ENCODE measurements at places on chromosomes 5 and 9.

DNA sequence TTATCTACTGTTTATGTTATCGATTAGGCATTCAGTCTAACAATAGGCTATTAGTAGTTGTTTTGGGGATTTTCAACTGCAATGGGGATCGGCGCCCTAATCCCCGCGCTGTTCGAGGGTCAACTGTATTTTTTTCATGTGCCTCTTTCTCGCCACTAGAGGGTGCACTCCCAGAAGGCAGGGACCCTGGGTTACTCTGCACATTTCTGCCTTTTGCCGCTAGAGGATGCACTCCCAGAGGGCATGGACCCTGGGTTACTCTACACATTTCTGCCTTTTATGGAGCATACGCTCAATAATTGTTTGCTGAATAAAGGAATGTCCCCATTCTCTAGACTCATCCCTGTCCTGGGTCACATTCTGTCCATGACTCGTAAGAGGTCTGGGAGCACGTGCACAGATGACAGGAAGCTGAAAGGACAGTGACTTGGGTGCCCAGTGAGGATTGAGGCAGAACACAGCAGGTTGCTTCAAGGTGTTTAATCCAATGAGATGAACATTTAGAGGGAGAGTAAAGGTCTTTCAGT lies 27.9 kb upstream of the RECK start:
- DNase-seq: peak; percentile 13

DNA sequence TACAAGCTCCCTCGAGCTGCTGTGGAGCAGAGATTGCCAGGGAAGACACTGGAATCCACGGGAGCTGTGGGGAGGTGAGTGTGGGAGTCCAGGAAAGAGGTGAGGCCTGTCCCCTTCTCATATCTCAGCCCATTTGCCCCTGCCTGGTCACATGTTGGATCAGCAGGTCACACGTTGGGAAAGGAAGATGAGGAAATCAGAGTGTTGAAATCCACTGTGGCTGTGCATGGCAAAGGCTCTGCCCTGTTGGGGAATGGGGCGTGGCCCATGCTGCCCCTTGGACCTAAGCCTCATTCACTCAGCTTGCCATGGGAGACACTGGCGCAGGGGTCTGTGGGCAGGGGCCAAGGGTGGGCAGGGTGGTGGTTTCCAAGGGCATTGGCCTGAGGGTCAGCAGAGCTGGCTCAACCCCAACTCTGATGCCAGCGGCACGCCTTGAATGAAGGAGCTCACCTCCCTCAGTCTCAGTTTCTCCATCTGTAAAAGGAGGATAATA lies 85.4 kb upstream of the CPEB4 start:
- no peak for DNase-seq

- no peak for DNase-seq
Observed at GRCh38 chr5:40682154-40683017, 2.7 kb downstream of the PTGER4 start.

GRCh38 chr5:146395193-146395592 lies 51.9 kb upstream of the TCERG1 start:
- DNase-seq: no peak

- DNase-seq: no peak
Observed at GRCh38 chr9:130864541-130864940, 29.5 kb downstream of the ABL1 start.

- DNase-seq: no peak
Observed at GRCh38 chr5:53927668-53928247, 367.3 kb downstream of the NDUFS4 start.

DNA sequence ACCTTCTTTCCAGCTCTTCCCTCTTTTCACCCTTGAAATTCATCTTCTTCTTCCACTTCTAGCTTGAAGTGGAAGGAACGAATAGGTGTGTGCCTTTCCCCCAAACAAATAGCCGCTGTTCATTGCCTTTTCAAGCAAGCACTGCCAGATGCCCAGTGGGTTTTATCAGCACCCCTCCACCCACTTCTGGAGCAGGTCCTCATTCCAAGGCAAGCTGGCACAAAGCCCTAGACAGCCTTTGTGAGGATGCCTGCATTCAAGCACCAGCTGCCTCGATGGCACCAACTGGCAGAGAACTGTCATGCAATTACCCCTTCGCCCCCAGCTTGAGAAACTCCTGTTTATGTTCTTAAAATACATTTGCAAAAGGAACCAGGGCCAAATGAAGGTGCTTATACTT lies 36.5 kb downstream of the SERINC5 start:
- DNase-seq: no peak

- no peak for DNase-seq
Observed at GRCh38 chr9:134985451-134985850, 67.7 kb upstream of the FCN1 start.

GRCh38 chr9:137672907-137673791 lies 54.3 kb downstream of the EHMT1 start:
- no peak for DNase-seq

DNA sequence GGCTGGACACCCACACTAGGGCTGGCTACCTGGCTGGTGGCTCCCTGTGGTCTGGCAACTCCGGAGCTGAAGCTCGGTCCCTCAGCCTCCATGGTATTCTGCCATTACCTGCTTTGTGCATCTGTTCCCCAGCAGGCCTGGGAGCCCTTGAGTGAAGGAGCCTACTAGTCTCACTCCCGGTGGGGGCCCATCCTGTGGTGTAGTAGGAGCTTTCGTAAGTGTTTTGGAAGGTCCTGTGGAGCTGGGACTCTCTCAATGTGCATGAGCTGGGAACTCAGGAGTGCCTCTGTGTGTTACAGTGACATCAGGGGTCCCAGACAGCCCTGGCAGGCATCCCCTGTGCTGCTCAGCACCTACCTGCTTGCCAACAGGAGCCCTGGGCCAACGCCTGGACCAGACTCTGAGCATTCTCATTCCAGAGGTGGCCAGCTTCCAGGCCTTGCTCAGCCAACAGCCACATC lies 267.1 kb downstream of the GADD45G start:
- no peak for DNase-seq

- no peak for DNase-seq
Observed at GRCh38 chr9:134341929-134342745, 15.9 kb downstream of the RXRA start.

- DNase-seq: no peak
Observed at GRCh38 chr5:55429613-55430253, 105.0 kb downstream of the PLPP1 start.

DNA sequence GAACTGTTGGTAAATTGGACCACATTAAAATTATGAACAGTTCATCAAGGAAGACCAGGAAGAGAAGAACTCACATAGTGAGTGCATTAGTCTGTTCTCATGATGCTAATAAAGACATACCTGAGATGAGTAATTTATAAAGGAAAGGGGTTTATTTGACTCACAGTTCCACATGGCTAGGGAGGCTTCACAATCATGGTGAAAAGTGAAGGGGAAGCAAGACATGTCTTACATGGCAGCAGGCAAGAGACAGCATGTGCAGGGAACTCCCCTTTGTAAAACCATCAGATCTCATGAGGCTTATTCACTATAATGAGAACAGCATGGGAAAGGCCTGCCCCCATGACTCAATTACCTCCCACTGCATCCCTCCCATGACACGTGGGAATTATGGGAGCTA lies 135.9 kb upstream of the MAN2A1 start:
- no peak for DNase-seq

DNA sequence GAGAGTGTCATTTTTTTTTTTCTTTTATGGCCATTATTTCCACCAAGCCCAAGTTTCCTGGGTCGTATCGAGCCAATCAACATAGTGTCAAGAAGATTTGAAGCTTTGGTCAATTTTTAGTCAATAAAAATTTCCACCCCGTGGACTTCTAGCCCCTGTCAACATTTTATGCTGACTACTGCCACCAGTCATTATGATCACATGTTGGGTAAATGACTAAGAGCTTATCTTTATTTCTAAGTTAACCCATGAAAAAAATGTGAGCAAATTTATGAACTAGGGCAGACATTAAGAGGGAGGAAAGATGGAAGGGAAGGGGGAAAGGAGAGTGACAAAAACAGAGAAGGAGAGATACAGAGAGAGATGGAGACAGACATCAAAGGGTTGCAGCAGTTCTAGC lies 143.5 kb upstream of the ALDH1B1 start:
- no peak for DNase-seq
